ENCODE measurements at places on chromosomes 6 and 20.

- H3K4me1 ChIP-seq = peaks cover 4% of the 10 kb centered on the region
- no peaks in the 10 kb centered on the region for H3K27me3 ChIP-seq
- no peak for DNase-seq
- no peaks in the 10 kb centered on the region for H3K36me3 ChIP-seq
Observed at GRCh38 chr6:154267508-154268106, 89.0 kb downstream of the IPCEF1 start.

GRCh38 chr20:55135923-55136322, 660.5 kb downstream of the DOK5 start:
- no peak for DNase-seq
- H3K4me3 ChIP-seq = no peak overlapping the region
- H3K27ac ChIP-seq = no peak overlapping the region
- H3K4me1 ChIP-seq = no peaks in the 10 kb centered on the region
- H3K27me3 ChIP-seq = no peaks in the 10 kb centered on the region
- H3K36me3 ChIP-seq = no peaks in the 10 kb centered on the region

DNA sequence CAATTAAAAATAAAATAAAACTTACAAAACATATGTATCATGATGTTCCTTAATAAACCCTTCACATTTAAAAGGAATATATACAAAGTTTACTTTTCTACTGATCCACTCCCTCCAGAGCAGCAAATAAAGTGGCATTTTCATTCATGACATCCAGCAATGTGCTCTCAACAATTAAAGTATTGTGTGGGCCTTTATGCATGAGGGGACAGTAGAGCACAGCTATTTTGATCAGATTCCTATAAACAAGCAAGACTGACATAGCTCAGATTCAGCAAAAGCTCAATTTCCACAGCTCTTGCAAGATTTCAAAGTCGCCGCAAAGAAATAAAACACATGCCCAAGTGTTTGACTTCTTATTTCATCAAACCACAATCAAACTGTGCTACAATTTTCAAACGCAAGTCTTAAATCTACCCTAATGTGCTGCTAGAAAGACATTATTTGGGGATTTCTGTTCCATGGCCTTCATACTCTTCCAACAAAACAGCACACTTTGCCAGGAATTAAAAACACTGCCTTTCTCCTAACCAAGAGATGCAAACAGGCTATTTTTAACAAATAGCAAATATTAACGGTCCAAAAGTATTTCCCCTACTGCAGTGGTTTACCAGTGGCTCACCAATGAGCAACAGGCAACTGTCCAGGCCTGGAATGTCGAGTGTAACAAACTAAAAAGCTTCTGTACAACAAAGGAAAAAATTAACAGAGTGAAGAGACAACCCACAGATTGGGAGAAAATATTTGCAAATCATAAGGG, 52.3 kb downstream of the MBOAT1 start:
- DNase-seq = no peak
- H3K27ac ChIP-seq = no peak overlapping the region
- H3K27me3 ChIP-seq = no peaks in the 10 kb centered on the region
- H3K36me3 ChIP-seq = peaks cover 4% of the 10 kb centered on the region

DNA sequence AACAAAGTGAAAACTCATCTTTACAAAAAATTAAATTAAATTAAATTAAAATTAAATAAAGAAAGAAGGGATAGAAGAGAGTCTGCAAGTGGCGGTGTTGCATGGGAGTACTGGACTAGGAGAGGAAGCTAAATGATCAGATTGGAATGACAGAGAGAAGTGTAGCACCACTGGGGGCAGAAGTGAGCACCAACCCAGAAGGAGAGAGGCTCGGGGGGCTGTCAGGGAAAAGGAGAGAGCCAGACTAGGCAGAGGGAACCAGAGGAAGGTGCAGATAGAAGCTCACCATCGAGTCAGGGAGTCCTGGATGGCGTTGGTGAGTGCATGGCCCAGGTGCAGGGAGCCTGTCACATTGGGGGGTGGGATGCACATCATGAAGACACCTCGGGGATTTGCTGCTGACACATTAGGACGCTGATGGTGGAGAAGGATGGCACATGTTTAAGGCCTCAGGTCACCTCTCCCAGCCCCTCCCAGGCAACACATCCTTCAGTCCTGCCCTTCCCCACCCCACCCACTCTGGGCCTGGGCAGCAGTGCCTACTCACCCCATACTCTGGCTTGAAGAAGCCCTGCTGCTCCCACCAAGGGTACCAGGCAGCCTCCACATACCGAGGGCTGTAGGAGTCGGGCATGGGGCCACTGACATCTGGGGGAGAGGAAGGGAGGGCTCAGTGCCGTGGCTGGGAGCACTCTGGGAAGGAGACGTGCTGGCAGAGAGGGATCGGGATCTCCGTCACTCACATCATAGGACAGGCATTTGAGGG, 4.0 kb downstream of the VARS1 start:
- H3K36me3 ChIP-seq = peaks cover 11% of the 10 kb centered on the region
- DNase-seq = peak; percentile 36
- no peak overlapping the region for H3K4me3 ChIP-seq
- peaks cover 26% of the 10 kb centered on the region for H3K4me1 ChIP-seq
- H3K27me3 ChIP-seq = no peaks in the 10 kb centered on the region
- H3K27ac ChIP-seq = no peak overlapping the region

DNA sequence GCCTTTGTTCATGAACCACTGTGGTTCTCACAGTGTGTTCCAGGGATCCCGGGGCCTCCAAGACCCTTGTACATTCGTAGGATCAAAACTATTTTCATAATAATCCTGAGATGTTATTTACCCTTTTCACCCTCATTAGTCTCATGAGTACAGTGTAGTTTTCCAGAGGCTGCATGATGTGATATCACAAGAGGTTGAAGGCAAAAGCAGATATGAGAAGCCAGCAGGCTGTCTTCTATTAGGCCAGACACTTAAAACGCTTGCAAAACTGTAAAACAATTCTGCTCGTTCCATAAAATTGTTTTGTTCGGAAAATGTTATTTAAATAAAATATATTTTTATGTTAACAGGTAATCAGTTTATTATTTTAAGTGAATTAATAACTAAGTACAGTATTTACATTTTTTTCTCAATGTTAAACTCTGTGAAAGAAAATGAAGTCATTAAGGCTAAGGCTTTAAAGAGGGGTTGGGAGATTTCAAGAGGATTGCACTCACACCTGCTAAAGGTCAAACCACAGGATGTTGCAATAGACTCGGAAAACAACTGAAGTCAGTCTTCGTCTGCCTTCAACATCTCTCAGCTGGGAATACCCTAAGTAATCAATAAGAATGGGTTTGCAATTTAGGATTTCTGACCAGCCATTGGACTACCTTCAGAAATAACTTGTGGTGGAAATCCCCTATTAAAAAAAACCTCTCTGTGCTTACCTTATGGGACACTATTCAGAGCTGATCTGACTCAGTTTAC, 474.2 kb downstream of the KIF16B start:
- no peaks in the 10 kb centered on the region for H3K27me3 ChIP-seq
- no peaks in the 10 kb centered on the region for H3K36me3 ChIP-seq
- H3K4me1 ChIP-seq = no peaks in the 10 kb centered on the region

- DNase-seq = no peak
- H3K36me3 ChIP-seq = no peaks in the 10 kb centered on the region
- no peak overlapping the region for H3K4me3 ChIP-seq
- H3K4me1 ChIP-seq = no peaks in the 10 kb centered on the region
- no peaks in the 10 kb centered on the region for H3K27me3 ChIP-seq
- H3K27ac ChIP-seq = no peak overlapping the region
Observed at GRCh38 chr6:93017213-93017612, 402.1 kb downstream of the EPHA7 start.

- no peak for DNase-seq
- H3K4me3 ChIP-seq = no peak overlapping the region
- no peak overlapping the region for H3K27ac ChIP-seq
- no peaks in the 10 kb centered on the region for H3K4me1 ChIP-seq
- H3K36me3 ChIP-seq = peaks cover 37% of the 10 kb centered on the region
- H3K27me3 ChIP-seq = no peaks in the 10 kb centered on the region
Observed at GRCh38 chr6:8082954-8083858, 19.0 kb upstream of the BLOC1S5 start.

- H3K4me1 ChIP-seq = no peaks in the 10 kb centered on the region
- no peak overlapping the region for H3K4me3 ChIP-seq
- DNase-seq = no peak
- no peaks in the 10 kb centered on the region for H3K27me3 ChIP-seq
- H3K27ac ChIP-seq = no peak overlapping the region
Observed at GRCh38 chr6:47134476-47135189, 92.5 kb upstream of the ADGRF1 start.

DNA sequence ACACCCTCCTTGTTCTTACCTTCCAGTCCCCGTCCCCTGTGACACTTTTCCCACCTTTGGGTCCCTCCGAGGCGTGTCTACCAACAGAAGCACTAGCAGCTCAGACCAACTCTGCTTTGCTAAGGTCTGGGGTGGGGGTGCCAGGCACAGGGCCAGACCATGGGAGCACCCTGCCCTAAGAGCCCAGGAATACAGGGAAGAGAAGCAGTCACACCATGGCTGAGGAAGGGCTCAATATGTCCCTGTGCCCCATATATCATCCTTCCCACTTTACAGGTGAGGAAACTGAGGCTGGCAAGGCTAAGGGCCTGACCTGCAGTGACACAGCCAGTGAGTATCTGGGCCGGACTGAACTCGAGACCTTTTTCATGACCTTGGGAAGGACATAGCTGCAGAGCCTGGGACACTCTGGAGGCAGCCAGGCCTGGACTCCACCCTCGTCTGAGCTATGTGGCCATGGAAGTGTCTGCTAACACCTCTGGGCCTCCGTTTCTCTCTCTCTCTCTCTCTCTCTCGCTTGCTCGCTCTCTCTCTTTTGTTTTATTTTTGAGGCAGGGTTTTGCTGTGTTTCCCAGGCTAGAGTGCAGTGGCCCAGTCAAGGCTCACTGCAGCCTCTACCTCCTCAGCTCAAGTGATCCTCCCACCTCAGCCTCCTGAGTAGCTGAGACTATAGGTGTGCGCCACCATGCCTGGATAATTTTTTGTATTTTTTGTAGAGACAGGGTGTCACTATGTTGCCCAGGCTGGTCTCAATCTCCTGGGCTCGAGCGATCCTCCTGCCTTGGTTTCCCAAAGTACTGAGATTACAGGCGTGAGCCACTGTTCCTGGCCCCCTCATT, 156.7 kb downstream of the GRM4 start:
- no peaks in the 10 kb centered on the region for H3K27me3 ChIP-seq
- H3K27ac ChIP-seq = no peak overlapping the region
- no peaks in the 10 kb centered on the region for H3K4me1 ChIP-seq
- DNase-seq = no peak
- H3K4me3 ChIP-seq = no peak overlapping the region
- no peaks in the 10 kb centered on the region for H3K36me3 ChIP-seq

DNA sequence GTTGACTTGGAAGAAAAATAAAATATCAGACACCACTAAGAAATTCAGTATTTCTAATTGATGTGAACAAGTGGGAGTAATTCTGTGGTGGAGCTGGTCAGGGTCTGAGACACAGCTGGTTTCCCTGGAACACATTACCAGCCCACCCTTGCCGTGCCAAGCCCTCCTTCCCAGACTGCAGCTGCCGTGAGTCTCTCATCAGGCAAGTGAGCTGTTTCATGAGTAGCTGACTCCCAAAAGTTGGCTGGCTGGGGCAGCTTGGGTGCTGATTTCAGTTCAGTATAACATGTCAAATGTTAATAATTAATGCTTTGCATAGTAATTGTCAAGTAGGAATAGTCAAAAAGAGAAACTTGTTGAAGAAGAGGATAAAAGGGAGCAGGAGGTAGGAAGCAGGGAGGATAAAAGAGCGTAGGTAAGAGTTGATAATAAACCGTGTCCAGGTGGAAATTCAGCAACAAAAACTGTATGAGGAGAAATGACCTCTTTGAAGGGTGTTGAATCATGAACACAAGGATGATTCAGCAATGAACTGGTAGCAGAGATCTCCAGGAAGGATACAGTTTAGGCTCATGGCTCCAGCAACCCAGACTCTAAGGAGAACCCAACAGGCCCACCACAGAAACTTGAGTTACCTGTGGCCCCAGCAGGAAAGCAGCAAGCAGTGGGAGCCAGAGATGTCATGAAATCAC, 110.9 kb upstream of the SSTR4 start:
- H3K4me1 ChIP-seq = no peaks in the 10 kb centered on the region
- no peak for DNase-seq
- H3K27ac ChIP-seq = no peak overlapping the region
- H3K4me3 ChIP-seq = no peak overlapping the region
- H3K36me3 ChIP-seq = no peaks in the 10 kb centered on the region

DNA sequence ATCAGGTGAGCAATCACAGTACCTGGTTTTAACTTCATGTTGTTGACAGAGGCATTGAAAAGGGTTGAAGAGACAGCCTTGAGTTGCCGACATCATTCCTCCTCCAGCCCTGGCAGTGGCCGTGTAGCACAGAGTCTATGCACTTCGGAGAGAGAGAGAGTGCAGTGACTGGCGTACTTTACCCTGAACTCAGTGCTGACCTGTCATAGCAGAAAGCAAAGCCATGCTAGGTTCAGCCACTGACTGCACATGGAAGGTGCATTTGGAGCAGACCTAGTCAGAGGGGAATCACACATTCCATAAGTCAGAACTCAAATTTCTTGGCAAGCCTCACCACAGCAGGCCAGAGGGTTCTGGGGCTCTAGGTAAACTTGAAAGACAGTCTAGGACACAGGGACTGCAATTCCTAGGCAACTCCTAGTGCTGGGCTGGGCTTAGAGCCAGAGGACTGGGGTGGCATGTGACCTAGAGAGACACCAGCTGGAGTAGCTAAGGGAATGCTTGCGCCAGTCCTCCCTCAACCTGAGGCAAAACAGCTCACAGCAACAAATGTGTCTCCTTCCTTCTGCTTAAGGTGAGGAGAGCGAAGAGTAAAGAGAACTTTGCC, 69.1 kb downstream of the ELOVL4 start:
- peaks cover 15% of the 10 kb centered on the region for H3K27me3 ChIP-seq
- no peak overlapping the region for H3K27ac ChIP-seq
- DNase-seq = no peak
- no peak overlapping the region for H3K4me3 ChIP-seq

GRCh38 chr20:47927944-47928343, 142.7 kb upstream of the SULF2 start:
- H3K4me3 ChIP-seq = no peak overlapping the region
- DNase-seq = no peak
- peaks cover 6% of the 10 kb centered on the region for H3K27me3 ChIP-seq
- no peaks in the 10 kb centered on the region for H3K4me1 ChIP-seq

- no peaks in the 10 kb centered on the region for H3K36me3 ChIP-seq
- H3K4me3 ChIP-seq = peak overlapping the region; percentile 33
- H3K27ac ChIP-seq = peak overlapping the region; percentile 74
Observed at GRCh38 chr20:44646023-44646640, 5.4 kb downstream of the ADA start.

- H3K4me1 ChIP-seq = no peaks in the 10 kb centered on the region
- H3K36me3 ChIP-seq = no peaks in the 10 kb centered on the region
- H3K4me3 ChIP-seq = no peak overlapping the region
- no peak overlapping the region for H3K27ac ChIP-seq
- H3K27me3 ChIP-seq = no peaks in the 10 kb centered on the region
- DNase-seq = no peak
Observed at GRCh38 chr6:56734335-56734734, 91.6 kb upstream of the DST start.

GRCh38 chr20:408843-409696, 971 bp downstream of the RBCK1 start:
- peaks cover 31% of the 10 kb centered on the region for H3K4me1 ChIP-seq
